ENCODE measurements at places on chromosomes 2 and 18. TPM values are rescaled to one million over a fixed set of nuclear protein-coding genes. Genes with fewer than 3 reads are reported as not detected.
A peak's percentile ranks its signal among the peaks of the same experiment; 100 is the strongest.

The PDE1A gene
- total RNA-seq, result 2.7 TPM

The FSIP2 gene
- total RNA-seq, result 0.40 TPM

The ATOH8 gene
- total RNA-seq, result 60.2 TPM

DNA sequence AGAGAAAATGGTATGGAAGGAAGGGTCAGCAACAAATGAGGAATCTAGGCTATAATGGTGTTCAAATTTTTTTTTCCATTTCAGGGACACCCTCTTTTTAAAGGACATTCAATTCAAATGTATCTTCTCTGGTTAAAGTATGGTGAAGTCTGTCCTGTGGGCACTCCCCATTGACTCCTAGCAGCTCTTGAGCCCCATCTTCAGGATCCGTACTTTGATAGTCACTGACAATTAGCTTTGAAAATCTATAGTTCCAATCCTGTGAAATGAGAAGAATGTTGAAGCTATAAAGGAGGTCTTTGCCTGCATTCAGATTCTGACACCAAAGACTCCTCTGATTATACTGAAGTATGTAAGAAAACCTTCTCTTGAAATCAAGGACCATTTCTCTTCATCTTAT lies 43.3 kb downstream of the KCNH7 start:
- H3K36me3 ChIP-seq, result no peaks in the 10 kb centered on the region
- H3K27me3 ChIP-seq, result no peaks in the 10 kb centered on the region
- no peaks in the 10 kb centered on the region for H3K4me1 ChIP-seq
- no peak for DNase-seq
- H3K4me3 ChIP-seq, result no peak overlapping the region

GRCh38 chr2:213185147-213185822 lies 33.9 kb upstream of the IKZF2 start:
- no peaks in the 10 kb centered on the region for H3K36me3 ChIP-seq
- H3K27ac ChIP-seq, result no peak overlapping the region
- DNase-seq, result no peak
- H3K4me1 ChIP-seq, result no peaks in the 10 kb centered on the region
- no peaks in the 10 kb centered on the region for H3K27me3 ChIP-seq
- no peak overlapping the region for H3K4me3 ChIP-seq

DNA sequence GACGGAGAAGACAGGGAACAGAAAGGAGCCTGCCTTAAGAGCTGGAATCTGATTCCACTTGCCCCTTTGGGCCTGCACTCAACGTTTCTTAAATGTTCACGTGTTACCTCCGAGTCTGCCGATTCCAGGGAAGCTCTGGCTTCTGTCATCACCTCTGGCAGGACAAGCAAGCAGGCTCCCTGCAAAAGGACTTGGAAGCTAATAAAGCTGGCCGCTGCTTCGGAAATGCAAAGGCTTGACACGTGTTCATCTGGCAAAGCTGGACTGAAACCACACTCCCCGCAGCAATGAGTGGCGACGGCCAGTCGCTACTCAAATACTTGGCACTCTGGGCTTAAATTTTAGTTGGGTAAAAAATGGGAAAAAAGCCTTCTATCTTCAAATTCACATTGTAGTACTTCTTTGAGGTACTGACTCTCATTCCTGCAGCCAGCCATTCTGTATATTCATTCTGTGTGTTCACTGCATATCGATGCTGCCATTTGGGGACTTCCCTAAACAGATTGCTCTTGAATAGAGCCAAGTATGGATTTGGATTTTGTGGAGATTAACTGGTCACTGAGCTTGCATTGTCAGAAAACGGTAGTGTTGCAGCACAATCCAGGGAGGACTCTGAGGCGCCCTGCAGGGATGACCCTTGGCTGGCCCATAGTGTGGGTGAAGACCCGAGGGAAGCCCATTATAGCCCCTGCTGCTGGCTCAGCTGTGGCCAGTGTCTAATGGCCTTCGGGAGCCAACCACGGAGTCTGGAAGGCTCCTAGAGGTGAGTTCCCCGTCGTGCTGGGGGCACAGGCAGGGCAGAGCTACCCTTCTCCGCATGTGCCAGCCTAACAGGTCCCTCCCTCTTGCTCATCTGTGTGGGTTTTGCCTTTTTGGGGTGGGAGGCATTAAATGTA lies 231.5 kb downstream of the PRKCE start:
- H3K36me3 ChIP-seq, result no peaks in the 10 kb centered on the region
- no peak overlapping the region for H3K4me3 ChIP-seq
- no peak for DNase-seq
- H3K27me3 ChIP-seq, result no peaks in the 10 kb centered on the region

DNA sequence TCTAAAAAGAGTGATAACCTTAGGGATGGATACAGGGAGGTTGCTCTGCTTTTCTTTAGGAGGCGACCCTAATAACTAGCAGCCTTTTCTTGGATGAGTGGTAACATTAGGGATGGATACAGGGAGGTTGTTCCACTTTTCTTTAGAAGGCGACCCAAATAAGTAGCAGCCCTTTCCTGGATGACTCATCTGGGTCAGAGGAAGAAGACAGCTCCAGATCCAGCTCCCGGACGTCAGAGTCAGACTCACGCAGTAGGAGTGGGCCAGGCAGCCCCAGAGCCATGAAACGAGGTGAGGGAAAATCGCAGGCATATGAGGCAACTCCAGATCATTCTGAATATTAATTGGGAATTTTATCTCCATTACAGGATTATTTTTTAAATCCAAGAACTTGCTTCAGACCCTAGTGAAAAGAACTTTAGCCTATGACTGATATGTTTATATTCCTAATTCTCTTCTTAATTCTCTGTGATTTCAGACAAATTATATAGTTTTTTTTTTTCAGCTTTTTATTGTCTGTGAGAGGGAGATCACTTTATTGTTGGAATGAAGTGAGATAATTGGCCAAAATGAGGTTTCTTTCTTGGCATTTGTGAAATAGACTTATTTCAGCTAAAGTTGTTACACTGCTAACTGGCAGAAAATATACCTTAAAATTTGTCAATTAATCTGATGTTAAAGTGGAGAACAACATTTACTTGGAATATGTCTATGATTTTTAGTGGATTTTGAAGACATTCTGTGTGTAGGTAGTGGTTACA lies 31.2 kb upstream of the C1GALT1C1L start:
- DNase-seq, result peak; percentile 29
- no peaks in the 10 kb centered on the region for H3K4me1 ChIP-seq
- no peaks in the 10 kb centered on the region for H3K27me3 ChIP-seq
- H3K27ac ChIP-seq, result peak overlapping the region; percentile 35

- no peaks in the 10 kb centered on the region for H3K4me1 ChIP-seq
- DNase-seq, result no peak
- H3K27me3 ChIP-seq, result no peaks in the 10 kb centered on the region
- H3K36me3 ChIP-seq, result no peaks in the 10 kb centered on the region
Observed at GRCh38 chr2:157923598-157924217, 47.6 kb upstream of the ACVR1 start.

GRCh38 chr2:191857259-191857805 lies 10.4 kb upstream of the CAVIN2 start:
- H3K36me3 ChIP-seq, result no peaks in the 10 kb centered on the region
- no peaks in the 10 kb centered on the region for H3K27me3 ChIP-seq

DNA sequence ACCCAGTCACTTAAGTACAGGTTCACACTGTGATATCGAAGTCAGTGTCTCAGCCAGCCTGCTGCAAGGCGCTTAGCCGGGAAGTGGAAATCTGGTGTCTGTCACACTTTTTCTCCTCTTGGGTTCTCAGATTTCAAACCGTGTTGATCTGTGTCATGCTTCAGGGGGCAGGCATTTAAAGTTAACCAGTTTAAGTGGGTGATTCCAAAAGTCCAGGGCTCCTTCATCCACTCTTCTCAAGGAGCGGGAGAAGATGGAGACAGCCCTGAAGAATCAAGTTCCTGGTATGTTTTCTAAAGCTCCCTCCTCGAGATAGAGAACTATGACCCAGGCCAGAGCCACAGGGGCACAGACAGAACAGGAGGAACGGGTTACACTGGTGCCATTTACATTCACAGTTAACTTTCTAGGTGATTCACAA lies 331.7 kb downstream of the GBX2 start:
- DNase-seq, result no peak
- H3K27me3 ChIP-seq, result no peaks in the 10 kb centered on the region
- H3K4me3 ChIP-seq, result no peak overlapping the region
- H3K36me3 ChIP-seq, result no peaks in the 10 kb centered on the region

GRCh38 chr2:128452536-128453530 lies 134.2 kb upstream of the HS6ST1 start:
- DNase-seq, result no peak
- H3K27me3 ChIP-seq, result no peaks in the 10 kb centered on the region
- H3K27ac ChIP-seq, result no peak overlapping the region
- H3K4me1 ChIP-seq, result no peaks in the 10 kb centered on the region

- no peaks in the 10 kb centered on the region for H3K36me3 ChIP-seq
- peaks cover 9% of the 10 kb centered on the region for H3K4me1 ChIP-seq
- H3K4me3 ChIP-seq, result no peak overlapping the region
- DNase-seq, result no peak
Observed at GRCh38 chr2:177207101-177207500, 5.5 kb upstream of the HNRNPA3 start.

GRCh38 chr2:20666005-20666303 lies 990 bp upstream of the GDF7 start:
- no peaks in the 10 kb centered on the region for H3K36me3 ChIP-seq
- peak overlapping the region; percentile 52 for H3K4me3 ChIP-seq
- H3K4me1 ChIP-seq, result peaks cover 35% of the 10 kb centered on the region
- no peak overlapping the region for H3K27ac ChIP-seq

DNA sequence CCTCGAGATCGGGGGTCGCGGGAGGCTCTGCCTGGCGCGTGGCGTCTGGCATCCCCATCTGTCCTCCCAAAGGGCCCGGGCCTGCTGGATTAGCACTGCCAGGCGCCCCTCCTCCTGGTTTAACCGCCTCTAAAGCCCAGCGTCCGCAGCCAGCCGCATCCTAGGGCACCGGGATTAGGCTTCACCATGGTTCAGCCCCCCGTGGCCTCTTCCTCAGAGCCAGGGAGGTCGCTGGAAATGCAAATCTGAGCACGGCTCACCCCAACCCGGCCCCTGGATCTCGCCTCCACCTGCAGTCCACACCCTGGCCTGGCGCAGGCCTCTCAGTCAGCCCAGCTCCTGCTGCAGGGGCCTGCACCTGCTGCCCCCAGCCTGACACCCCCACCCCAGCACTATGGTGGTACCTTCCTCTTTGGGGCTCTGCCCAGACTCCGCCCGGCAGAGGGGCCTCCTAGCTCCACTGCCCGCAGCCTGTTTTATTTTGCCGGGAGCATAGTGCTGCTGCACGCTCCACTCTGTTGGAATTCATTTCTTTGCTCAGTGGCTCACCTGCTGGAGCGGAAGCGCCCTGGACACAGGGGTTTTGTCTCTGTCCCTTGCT lies 13.2 kb downstream of the PRELID3A start:
- DNase-seq, result no peak
